Stimulated activated CD8-positive, alpha-beta memory T cell treated with anti-CD3 and anti-CD28 coated beads, Interleukin-7, amount 100 ng/mL, for 1 hour (primary cell): ENCODE measurements at places on chromosomes 11 and 22.

DNA sequence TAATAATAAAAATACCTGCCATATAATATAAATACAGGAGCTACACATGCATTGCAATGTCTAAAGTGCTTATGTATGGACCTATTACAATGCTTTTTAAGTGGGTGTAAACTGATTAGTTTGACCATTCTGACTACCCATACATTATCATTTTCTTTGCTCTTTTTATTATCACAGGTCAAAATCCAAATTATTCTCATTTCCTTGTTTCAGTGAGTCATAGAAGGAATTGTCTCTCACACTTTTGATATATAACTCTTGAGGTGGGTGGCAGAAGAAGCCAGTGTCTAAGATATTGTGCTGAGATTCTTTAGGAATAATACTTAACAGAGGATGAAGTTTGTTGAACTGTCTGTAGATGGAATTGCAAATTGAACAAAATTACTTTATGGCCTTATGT is 35.6 kb downstream of the GAS2 start:
- no peak for DNase-seq

GRCh38 chr11:9219572-9219971 is 45.6 kb downstream of the DENND5A start:
- no peak for DNase-seq

GRCh38 chr11:94524341-94524740 is 12.1 kb downstream of the C11orf97 start:
- no peak for DNase-seq

GRCh38 chr11:94145916-94146315 is 17.3 kb downstream of the PANX1 start:
- DNase-seq: no peak

GRCh38 chr11:44927174-44927661 is 23.5 kb downstream of the TP53I11 start:
- peak; percentile 25 for DNase-seq

- DNase-seq: no peak
Measured at GRCh38 chr11:113549061-113549460, 73.9 kb upstream of the DRD2 start.

- no peak for DNase-seq
Measured at GRCh38 chr22:19819911-19820879, 34.5 kb downstream of the GNB1L start.

- no peak for DNase-seq
Measured at GRCh38 chr11:121099364-121099763, 1.7 kb upstream of the TECTA start.

DNA sequence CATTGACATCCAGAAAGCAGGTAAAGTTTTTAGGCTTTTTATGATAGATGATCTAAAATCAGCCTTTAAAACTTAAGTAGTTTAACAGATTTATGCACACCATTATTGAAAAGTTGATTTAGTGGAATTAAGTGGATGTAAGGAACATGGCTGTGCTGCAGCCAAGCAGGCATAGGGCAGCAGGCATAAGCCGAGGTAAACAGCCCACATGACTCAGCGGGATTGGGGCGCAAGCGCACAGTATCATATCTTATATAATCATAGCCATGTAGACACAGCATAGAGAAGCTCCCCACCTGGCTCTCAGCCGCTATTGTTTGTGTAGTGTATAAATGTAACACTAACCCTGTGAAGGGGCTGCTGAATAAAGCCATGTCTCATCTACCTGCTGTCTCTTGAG is 157.5 kb downstream of the WNT11 start:
- no peak for DNase-seq

DNA sequence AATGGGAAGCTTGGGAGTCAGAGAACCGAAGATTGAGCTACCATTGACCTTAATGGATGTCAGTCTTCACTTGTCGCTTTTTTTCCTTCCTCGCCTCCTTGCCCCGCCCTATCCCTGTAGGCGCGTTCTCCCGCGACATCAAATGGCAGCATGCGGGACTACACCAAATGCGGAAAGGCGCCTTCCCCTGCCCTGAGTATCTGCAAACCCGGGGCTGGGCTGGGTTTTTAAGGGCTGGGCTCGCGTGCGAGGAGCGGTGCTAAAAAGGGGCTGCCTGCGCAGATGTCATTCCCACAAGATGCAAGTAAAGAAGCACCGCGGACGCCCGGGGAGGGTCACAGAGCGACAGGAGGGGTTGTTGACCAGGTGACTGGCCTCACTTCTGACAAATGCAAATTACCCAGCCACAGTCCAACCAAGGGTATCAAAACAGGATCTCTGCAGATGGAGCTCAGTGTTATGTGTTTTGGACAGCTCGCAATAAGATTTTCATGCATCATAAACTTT is 4.7 kb upstream of the FAM111B start:
- DNase-seq: no peak

- no peak for DNase-seq
Measured at GRCh38 chr11:90426442-90426841, 203.6 kb upstream of the CHORDC1 start.

DNA sequence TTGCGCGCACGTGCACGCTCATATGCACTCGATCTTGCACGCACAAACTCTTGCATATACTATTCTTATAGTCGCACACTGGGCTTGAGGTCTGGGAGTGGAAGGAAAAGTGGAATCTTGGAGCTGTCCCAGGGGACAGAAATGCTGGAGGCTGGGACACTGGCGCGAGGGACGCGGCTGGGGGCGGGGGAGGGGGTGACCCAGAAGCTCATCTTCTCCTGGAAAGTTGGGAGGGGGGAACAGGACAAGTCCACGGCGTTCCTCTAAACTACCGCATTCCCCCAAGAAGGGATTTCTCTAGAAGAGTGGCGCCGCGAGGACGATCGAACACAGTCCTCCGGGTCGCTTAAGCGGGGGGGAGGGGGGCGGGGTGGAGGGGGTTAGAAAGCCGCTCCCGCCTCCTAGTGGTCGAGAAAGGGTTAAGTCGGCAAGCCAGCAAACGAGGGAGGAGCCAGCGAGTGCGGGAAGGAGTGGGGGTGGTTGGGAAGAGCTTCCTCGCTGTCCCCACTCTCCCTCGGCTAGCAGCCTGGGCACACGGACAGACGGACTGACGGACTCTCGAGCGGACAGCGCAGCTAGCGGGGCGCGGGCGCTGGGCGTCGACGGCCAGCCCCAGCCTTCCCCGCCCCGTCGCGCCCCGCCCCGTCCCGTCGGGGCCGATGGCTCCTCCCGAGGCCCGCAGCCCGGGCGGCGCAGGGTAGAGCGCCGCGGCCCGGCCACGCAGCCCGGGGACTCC is at the start of gene RTN4RL2:
RTN4RL2 (plus strand) TSS at position 507 of the 736 bp plus-strand sequence. CDS start 338 bp downstream, outside the sequence.
- DNase-seq: no peak

GRCh38 chr22:33737662-33738061 is 182.6 kb downstream of the LARGE1 start:
- DNase-seq: no peak

DNA sequence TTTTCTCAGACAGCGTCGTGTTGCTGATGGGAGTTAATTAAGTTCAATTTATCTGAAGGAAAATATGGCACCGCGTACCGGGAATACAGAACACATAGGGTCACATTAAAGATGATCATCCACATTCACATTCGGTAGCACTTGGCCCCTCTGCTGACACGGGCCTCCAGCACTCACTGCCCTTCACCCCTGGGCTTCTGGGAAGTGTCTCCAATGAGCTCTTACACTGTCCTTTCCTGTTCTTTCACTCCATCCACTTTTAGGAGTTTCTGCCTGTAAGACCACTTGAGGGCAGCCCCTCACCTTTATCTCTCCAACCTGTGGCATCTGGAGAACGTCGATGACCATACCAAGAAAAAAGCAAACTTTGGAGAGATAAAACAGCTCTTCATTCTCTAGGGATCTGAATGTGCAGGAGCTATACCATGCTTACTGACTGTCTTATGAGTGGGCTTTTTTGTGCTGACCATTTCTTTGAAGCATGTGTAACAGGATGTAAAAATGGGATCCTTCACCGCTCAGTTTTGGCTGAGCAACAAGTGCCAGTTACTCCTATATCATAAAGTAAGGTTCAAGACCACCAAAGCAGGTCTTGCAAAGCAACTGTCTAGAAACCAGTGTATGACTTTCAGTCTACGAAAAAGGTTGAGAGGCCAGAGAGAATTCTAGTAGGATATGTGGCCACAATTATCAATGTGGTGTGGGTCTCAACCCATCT is 1.1 kb upstream of the SERGEF start:
- no peak for DNase-seq

DNA sequence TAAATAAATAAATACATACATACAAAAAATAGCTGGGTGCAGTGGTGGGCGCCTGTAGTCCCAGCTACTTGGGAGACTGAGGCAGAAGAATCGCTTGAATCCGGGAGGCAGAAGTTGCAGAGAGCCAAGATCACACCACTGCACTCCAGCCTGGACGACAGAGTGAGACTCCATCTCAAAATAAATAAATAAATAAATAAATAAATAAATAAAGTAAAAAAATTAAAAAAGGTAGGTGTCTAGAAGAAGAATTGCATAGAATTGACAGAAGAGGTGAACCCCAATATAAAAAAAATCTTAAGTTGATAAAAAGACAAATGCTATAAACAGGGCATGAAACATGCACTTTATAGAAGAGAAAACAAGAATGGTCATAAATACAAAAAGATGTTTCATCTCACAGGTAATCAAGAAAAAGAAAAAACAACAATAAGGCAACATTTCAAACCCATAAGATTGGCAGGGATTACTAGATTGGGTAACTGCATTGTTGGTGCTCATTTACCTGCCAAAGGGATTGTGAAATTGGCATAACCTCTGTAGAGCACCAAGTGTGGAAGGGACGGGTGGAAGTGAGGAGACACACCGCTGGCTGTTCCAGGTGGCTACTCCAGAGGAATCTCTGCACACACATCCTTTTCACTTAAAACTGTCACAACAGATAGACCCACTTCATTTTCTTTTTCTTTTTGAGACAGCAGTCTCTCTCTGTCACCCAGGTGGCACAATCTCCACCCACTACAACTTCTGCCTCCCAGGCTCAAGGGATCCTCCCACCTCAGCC is 44.7 kb downstream of the NF2 start:
- DNase-seq: no peak

DNA sequence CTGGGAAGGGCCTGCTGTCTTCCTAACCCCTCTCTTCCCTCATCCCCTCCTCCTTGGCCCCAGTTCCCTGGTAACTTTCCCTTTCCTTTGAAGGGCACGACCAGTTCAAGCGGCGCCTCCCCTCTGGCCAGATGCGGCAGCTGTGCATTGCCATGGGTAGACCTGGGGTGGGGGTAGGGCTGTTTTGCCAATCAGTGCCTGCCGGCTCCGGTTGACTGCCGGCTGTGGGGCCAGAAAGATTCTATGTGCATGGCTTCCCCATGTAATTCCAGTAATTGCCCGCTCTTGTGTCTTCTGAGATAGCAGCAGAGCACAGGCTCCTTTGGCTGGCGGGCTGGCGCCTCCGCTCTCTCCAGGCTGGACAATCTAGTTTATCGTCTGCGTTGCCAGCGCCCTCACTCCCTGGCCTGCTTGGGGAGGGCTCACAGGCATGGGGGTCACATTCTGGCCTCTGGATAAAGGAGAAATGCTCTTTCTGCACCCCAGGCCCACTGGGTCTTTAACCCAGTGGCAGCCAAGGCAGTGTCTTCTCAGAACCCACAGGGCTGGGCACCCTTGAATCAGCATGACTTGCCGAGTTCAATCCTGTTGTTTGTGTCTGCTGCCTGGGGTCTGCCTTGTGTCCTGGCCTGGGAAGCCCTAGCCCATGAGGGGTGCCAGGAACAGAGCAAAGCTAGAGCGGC is 9.4 kb downstream of the SIDT2 start:
- DNase-seq: no peak

DNA sequence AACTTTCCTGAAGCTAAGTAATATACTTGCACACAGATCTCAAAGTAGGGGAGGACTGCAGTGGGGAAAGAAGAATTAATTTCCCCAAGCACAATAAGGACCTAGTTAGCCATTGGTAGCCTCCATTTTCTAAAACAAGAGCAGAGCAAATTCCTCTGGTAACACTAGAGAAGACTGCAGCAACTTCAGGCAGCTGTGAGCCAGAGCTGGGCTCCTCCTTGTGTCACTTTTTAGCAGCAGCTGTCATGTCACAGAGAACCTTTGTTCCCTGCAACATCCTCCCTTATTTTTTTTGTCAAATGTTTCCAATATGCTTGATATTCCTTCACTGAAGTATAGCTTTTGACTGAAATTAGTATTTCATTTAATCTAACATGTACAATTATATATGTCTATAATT is 54.4 kb downstream of the RRAS2 start:
- DNase-seq: no peak

GRCh38 chr11:16809886-16810668 is 71.6 kb downstream of the C11orf58 start:
- no peak for DNase-seq

DNA sequence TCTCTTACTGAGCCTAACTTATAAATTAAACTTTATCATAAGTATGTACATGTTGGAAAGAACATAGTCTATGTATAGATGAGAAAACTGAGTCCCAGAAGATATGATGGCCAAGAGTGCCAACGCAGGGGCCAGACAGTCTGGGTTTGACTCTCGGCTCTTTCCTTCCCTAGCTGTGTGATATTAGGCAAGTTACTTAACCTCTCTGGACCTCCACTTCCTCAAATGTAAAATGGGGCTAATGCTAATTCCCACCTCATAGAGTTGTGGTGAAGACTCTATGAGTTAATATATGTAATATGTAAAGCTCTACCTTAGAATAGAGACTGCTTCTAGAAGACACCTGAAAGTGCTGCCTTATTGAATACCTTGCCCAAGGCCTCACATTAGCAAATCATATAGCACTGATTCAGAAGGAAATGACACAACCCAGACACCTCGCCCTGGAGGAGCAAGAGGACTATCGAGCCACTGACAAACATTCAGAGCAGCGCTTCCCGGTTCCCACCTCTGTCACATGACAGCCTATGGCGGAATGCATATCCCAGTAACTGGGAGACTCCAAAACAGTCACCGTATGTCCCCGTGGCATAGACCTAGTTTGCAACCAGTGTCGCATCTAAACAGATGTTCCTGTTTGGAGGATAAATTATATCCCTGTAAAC is 11.3 kb upstream of the CCDC86 start:
- DNase-seq: no peak

- DNase-seq: no peak
Measured at GRCh38 chr11:93738647-93739081, 2.6 kb downstream of the TAF1D start.

GRCh38 chr11:86259730-86260129 is 15.2 kb downstream of the EED start:
- no peak for DNase-seq

GRCh38 chr11:123628936-123629683 is 25.3 kb downstream of the SCN3B start:
- DNase-seq: no peak
